CD4-positive, CD25-positive, alpha-beta regulatory T cell (primary cell): ENCODE measurements at places on chromosomes 12 and 14. TPM values are rescaled to one million over a fixed set of nuclear protein-coding genes. Genes with fewer than 3 reads are reported as not detected.

DNA sequence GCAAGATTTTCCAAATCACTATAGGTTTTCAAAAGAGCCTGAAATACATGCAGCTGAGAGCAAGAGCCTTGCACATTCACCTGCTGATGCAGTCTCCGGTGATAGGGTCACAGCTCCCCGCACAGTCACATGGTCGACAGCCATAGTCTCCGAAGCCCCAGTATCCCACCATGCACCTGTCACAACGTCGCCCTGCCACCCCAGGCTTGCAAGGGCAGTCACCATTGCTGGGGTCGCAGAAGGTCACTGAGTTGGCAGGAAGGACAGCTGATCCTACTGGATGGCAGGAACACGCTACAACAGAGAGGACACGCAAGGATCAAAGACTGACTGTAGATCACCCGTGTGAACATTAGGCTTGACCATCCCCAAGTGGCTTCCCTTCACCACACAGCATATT lies 107.1 kb downstream of the NTN4 start:
- DNase-seq = no peak

DNA sequence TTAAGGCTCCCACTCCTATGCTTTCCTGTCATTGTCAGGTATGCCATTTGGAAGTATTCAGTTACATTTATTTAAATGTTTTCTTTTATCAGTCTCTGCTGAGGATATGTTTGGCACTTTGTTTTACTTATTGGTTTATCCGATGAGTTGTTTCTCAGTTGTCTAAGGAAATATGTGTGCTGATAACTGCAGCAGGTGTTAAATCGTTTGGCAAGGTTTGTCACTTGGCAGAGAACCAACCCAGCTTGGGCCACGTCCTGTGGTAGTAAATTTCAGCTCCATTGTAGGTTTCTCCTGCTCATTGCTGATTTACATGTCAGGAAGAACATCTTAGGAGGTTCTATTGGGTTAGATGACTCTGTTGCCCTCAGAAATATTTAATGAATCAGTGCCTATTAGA lies 22.0 kb upstream of the MGST1 start:
- no peak for DNase-seq

DNA sequence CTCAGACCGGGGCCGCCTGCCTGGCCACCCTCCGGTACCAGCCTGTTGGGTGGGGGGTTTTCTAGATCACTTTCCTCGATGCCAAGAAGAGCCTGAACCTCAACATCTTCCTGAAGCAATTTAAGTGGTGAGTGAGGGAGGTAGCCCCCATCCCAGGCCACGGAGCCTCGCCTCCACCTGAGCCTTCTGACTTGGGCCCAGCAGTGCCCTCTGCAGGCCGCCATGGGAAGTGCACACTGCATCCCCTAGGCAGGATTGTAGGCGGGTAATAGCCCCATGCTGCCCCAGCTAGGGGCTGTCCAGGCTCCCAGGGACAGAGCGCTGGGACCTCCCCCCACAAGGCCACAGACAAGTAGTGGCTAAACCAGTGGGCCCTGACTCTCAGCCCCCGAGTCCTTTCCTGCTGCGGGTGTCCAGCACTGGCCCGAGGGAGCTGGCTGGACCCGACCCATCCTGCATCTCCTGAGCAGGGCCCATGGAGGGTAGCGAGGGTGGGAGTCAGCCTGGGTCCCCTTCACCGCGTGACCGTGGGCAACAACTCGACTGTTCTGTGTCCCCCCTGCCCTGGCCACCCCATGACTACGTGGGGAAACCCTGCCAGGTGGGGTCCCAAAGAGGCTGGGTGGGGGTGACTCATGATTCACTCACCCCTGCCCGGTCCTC lies 15.3 kb upstream of the ADSS1 start:
- peak; percentile 58 for DNase-seq

DNA sequence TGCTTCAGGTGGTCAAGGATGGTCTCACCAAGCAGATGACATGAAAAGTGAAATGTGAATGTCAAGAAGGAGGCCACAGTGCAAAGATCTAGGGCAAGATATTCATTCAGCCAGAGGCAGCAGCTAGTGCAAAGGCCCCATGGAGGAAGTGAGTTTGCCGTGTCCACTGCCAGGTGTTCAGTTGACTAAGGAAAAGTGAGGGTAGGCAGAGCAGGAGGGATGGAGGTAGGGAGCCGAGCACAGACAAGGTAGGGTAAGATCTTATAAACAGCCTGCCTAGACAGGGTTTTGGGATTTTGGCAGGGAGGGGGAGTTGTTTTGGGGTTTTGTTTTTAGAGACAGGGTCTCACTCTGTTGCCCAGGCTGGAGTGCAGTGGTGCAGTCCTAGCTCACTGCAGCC lies 11.9 kb downstream of the PPP2R5C start:
- no peak for DNase-seq

The GDF3 gene
- not detected for total RNA-seq

The MOAP1 gene
- total RNA-seq = 85.5 TPM

The CNTN1 gene
- total RNA-seq = not detected

The MYO1H gene
- total RNA-seq = not detected
